Stimulated activated CD4-positive, alpha-beta T cell treated with anti-CD3 and anti-CD28 coated beads, Interleukin-4, amount 100 ng/mL, for 4 hours (primary cell): ENCODE measurements at places on chromosomes 3 and 15.

DNA sequence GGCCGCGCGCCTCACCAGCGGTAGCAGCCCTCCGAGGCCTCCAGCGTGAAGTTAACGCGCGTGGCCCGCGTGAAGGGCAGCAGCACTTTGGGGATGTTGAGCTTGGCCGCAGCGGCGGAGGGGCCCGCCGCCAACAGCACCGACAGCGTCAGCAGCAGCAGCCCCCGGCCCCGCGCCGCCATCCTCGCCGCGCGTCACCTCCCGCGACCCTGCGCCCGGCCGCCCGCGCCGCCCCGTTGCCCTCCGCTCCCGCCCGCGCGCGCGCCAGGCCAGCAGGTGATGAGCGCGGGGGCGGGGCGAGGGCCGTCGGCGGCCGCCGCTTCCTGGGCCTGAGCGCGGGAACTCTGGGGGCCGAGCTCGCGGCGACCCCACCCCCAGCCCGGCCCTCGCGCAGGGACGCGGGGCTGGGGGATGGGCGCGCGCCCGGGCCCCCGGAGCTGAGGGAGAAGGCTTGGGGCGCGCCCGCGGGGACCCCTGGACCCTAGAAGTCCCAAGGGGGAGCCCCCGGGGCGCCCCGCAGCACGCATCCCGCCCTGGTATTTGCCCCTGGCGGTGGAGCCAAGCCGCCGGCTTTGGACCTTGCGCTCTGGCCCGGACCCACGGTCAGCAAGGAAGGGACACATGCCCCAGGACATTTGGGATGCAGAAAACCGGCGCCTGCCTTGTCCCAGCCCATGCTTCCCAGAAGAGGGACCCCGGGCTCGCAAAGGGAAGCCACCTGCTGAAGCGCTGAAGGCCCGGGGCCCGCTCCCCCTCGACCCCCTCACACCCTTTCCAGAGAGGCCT, at the start of gene NUP210:
Gene NUP210, minus strand, starts transcription at position 278 of the 786 bp plus-strand sequence. Its CDS starts 96 bp downstream, at position 182.
- peak; percentile 71 for DNase-seq

DNA sequence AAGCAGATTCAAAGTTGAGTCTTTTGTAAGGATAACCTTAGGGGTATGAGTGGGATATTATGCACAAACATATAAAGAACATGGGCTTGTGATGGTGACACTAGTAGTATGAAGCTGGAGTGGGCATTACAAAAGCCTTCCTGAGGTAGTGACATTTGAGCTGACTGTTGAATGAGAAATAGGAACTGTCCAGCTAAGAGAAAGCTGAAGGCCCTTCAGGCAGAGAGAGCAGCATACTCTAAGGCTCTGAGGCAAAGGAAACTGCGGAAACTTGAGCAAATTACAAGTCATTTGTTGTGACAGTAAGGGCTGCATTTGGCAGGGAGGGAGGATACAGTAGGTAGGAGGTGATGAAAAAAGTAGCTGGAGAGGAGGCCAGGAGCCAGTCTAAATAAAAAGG, 190.7 kb upstream of the CD96 start:
- no peak for DNase-seq

DNA sequence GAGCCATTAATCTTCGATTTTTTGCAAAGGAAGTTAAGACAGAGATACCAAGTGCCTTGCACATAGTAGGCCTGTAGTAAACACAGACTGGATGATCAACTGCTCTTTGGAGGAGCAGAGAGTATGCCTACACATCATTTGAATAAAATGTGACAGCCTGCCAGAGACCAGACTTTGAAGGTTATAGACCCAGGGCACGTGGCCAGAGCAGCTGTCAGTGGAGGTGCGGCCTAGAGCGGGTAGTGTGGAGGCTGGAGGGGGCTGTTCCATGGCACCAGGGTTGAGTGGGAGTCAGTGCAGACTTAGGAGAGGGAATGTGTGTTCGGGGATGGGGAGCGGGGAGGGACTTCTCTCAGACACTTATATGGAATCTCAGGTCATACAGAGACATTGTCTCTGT, 80.8 kb downstream of the SMAD3 start:
- DNase-seq = no peak

DNA sequence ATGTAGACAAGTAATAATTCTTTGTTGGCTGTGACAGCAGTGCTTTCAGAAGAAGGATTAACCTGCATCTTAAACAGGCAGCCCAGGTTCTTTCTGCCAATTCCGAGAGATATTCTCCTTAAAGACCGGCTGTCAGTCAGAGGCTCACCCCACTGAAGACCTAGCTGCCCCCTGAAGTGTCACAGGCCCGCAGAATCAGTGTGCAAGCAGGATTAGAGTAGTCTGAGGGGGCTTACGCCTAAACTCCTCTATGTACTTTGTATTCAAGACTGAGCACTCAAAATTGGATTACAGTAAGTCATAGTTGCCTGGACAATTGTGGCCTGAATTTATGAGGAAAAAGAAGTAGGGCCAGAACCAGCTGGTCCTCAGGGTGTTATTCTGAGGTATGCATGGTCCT, 342.9 kb downstream of the CLSTN2 start:
- no peak for DNase-seq
